ENCODE measurements at places on chromosomes 2 and 18.
A peak's percentile ranks its signal among the peaks of the same experiment; 100 is the strongest.

DNA sequence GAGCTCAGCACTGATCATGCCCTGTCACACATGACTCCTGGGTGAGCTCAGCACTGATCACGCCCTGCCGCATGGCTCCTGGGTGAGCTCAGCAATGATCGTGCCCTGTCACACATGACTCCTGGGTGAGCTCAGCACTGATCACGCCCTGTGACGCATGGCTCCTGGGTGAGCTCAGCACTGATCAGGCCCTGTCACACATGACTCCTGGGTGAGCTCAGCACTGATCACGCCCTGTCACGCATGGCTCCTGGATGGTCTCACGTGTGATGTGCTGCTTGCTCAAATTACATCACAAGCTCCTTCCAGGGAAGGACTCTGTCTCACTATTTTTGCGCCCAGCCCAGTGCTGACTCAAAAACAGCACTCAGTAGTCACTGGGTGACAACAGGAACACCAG is 258.0 kb downstream of the HDAC4 start:
- DNase-seq, result peak; percentile 80

DNA sequence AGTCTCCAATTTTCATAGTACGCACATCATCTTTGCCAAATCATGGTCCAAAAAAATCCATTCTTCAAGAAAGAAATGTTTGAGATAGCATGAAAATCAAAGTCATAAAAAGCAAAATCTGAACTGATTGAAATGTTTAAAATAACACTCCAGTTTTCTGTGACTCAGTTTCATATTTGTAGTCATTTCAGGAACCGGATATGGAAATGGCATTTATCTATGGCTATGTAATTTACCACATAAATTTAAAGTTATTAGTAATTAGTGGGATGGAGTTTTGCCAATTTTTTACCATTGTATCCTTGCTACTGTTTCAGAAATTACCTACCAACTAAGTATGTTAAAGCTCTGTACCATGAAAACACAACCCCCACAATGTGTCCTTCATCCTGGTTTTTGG is 456.6 kb upstream of the ACVR2A start:
- DNase-seq, result no peak

GRCh38 chr2:10647441-10647840 is 42.3 kb downstream of the NOL10 start:
- no peak for DNase-seq

DNA sequence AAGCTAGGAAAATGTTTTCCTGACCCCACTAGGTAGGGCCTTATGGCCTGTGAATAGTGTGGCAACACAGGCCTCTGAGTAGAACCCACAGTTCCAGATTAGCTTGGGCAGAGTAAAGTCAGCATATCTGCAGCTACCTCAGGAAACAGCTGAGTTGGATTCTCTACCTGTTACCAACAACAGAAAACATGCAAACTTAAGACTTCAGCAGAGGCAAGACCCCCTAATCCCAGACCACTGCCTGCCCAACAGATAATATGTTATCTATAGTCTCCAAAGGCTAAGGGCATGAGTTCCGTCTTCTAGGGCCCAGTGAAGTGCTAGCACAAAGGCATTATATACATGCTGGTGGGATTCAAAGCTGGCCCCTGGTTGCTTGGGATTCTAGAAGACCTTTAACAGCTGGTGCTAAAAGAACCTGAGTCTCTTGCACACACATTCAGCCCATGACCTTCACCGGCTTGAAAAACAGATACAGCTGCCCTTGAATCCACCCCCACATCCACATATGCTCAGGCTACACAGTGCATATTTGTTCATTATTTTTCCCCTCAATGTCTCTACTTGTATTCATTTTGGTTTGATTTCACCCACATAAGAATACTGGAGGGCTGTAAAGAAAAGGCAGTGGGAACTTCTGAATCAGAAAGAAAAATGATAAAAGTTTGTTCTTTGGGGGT is 13.5 kb upstream of the UBXN4 start:
- DNase-seq, result no peak

GRCh38 chr2:8540552-8541055 is 141.3 kb upstream of the ID2 start:
- DNase-seq, result no peak

DNA sequence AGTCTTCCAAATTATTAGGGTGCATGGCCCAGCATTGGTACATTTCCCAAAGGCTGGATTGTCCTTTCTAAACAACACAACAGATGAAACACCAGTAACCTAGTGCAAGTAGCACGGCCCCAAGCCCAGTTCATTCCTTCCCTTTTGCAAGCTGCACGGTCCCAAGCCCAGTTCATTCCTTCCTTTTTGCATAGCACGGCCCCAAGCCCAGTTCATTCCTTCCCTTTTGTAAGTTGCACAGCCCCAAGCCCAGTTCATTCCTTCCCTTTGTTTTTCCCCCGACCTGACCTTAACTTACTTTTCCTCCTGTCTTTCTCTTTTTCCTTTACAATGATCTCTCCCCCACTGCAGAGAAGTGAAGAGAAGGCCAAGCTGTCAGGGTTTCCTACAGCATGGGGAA is 60.9 kb downstream of the C18orf63 start:
- DNase-seq, result no peak

- no peak for DNase-seq
Observed at GRCh38 chr18:62950246-62950645, 234.9 kb downstream of the PHLPP1 start.

- no peak for DNase-seq
Observed at GRCh38 chr2:212994976-212995375, 156.4 kb downstream of the IKZF2 start.

DNA sequence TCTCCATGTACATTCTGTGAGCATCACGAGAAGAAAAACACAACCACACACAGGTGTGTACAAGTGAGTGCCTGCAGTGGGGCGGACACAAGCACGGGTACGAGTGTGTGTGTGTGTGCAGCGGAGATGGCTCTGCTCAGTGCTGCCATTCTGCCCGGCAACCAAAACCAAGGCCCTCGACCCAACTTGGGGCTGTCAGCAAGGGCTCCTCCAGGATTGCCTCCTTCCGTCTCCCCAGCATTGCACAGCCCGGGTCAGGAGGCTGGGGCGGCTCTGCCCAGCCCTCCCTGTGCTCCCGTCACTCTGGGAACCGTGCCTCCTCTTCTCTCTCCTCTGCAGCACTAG is 66.5 kb downstream of the PXDN start:
- DNase-seq, result no peak

DNA sequence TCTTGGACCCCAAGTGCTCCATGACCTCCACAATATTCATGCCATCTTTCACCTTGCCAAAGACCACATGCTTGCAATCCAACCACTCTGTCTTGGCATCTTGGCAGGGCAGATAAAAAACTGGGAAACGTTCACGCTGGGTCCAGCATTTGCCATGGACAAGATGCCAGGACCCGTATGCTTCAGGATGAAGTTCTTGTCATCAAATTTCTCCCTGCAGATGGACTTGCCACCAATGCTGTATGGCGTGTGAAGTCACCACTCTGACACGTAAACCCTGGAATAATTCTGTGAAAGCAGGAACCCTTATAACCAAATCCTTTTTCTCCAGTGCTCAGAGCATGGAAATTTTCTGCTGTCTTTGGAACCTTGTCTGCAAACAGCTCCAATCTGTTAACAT is 21.5 kb downstream of the CNOT11 start:
- no peak for DNase-seq

DNA sequence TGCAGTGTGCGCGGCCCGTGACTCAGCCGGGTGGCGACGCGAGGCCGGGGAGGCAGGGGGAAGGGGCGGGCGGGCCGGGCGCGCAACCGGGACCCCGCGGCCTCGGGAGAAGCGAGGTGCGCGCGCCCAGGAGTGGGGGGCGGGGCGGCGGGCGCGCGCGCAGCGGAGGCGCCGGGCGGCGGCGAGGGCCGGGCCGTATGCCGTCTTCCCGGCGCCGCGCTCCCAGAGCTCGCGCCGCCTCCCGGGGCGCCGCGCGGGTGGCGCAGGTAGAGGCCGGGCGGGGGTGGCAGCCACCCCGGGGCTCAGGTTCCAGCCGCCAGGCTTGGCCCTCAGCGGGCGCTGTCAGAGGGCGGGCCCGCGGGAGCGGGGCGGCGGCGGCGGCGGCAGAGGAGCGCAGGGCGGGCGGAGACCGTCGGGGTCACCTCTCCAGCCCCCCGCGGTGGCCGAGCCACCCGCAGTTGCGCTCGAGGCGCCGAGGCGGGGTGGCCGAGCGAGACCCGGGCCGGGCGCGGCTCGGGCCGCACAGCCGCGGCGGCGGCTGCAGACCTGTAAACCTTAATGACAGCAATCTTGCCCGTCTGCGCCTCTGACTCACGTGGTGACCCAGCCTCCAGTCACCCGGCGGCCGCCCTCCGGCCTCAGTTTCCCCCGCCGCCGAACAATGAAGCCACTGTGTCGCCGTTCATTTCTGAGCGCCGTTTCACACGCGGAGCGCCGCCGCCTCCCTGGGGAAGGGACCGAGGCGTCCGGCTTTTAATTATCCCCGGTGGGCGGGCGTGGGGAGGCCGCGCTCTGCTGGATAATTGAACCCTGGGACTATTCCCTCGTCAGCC is 25.3 kb upstream of the SMAD7 start:
- no peak for DNase-seq

GRCh38 chr18:45456090-45457021 is 158.9 kb upstream of the SLC14A2 start:
- DNase-seq, result no peak

DNA sequence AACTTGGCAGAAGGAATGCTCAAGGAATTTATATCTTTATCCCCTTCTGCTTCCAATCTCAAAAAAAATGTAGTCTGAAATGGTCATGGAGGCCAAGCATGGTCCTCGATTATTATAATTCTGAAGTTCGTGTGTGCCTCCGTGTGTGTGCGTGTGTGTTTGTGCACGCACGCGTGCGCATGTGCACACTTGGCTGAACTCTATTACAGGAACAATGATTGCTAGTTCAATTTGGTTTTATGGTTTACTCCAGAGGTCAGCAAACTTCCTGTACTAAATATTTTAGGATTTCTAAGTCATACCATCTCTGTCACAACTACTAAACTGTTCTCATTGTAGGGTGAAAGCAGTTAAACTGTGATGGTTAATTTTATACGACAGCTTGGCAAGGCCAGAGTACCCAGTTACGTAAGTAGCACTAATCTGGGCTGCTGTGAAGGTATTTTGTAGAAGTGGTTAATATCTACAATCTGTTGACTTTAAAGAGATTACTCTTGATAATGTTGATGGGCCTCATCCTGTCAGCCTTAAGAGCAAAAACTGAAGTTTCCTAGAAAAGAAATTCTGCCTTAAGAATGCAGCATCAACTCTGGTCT is 5.8 kb upstream of the MARCHF7 start:
- DNase-seq, result no peak

- no peak for DNase-seq
Observed at GRCh38 chr2:237427769-237428506, 14.0 kb upstream of the COL6A3 start.

- no peak for DNase-seq
Observed at GRCh38 chr2:236718207-236718992, 148.8 kb downstream of the ACKR3 start.

- no peak for DNase-seq
Observed at GRCh38 chr2:48439102-48439501, 90.9 kb upstream of the STON1 start.

GRCh38 chr2:170885130-170885791 is 43.8 kb upstream of the GORASP2 start:
- no peak for DNase-seq

GRCh38 chr18:2536493-2536892 is 34.8 kb downstream of the METTL4 start:
- no peak for DNase-seq

GRCh38 chr2:144894612-144895599 is 375.0 kb upstream of the ZEB2 start:
- no peak for DNase-seq

- DNase-seq, result no peak
Observed at GRCh38 chr18:45482286-45482685, 133.0 kb upstream of the SLC14A2 start.

- no peak for DNase-seq
Observed at GRCh38 chr2:232567721-232568120, 17.2 kb downstream of the EIF4E2 start.

- DNase-seq, result no peak
Observed at GRCh38 chr2:20579866-20580265, 71.0 kb downstream of the HS1BP3 start.

DNA sequence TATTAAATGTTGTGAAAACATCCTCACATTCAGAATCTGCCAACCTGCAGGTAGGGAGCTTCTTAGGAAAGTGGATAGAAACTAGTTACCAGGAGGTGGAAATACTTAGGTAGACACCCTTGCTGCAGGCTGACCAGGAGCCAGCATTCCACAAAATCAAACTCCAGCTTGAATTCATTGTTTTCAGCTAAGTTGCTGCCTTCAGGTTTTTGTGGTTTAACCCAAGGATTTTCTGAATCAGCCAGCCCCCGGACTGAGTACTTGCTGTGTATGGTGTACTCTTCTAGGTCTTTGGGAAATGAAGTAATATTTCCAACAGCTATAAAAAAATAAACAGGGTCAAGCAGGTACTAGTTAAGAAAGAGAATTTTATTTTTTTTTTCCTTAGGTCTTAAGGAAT is 192.1 kb upstream of the CHST9 start:
- no peak for DNase-seq

- no peak for DNase-seq
Observed at GRCh38 chr2:195477996-195478382, 179.0 kb upstream of the SLC39A10 start.

DNA sequence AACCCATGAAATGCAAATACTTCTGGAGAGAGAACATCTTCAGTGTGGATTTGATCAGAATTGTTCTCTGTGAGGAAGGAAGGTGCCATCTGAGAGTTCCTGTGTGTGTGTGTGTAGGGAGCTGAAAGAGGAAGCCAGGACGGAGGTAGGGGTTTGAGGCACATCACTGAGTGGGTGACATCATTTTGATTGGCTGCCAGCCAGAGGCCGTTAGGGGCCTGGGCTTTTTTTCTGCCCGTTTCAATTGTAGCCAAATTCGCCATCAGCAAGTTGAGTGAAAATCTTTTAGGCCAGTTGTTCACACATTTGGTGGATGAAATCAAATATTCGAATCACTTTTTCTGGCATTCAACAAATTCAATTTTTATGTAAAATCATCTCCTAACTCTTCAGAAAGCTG is 48.9 kb downstream of the TSN start:
- no peak for DNase-seq

- DNase-seq, result no peak
Observed at GRCh38 chr2:217440000-217440399, 562.8 kb downstream of the TNS1 start.
